ENCODE measurements at places on chromosomes 2 and 18. TPM values are rescaled to one million over a fixed set of nuclear protein-coding genes. Genes with fewer than 3 reads are reported as not detected.
A peak's percentile ranks its signal among the peaks of the same experiment; 100 is the strongest.

DNA sequence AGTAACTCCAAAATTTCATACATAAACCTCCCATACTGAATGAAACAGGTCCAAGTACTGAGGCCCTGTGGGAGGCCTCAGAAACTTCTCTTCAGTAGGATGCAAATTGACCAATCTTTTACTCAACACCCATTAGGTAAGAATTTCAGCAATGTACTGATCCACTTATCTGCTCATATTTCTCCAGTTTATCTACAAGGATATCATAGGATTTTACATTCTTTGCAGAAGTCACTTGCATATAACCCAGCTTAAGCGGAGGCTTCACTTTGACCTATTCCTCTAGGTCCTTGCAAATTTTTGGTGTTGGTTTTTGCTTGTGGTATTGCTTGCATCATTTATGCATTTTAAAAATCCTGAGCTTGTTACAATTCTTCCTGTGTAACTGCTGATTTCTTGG, 28.8 kb upstream of the SLC3A1 start:
- DNase-seq: peak; percentile 47

GRCh38 chr2:204177977-204178522, 241.5 kb downstream of the ICOS start:
- DNase-seq: no peak

DNA sequence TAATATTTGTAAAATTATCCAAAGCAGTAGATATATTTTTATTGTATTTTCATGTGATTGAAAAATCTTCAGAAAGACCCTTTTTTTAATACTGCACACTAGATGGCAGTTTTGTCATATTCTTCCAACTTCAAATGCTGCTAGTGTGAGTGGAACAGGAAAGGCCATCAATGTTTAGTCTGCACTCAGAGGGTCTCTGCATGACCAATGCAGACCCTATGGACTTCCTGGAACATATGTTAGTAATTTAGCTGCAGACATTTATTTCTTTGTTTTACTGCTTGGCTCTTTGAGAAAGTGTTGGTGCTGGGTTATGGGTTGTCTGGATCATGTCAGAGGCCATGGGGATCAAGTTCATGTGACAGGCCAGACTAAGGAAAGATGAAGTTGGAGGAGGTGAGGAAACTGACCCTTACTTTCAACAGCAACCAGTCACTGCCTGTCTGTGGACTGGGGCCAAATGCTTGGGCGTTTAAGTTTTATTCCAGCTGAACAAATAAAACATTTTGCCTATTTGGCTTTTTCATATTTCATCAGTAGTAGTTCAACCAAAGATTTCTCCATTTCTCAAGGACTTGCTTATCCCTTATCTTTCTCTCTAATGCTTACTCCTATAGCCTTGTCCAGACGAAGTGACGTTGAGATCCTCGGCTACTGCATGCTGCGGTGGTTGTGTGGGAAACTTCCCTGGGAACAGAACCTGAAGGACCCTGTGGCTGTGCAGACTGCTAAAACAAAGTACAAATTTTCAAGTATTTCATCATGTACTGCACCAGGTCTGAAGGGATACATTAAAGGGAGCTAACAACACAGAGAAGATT, 84.8 kb downstream of the VRK2 start:
- DNase-seq: peak; percentile 92

GRCh38 chr2:74659462-74659861, 5.4 kb downstream of the SEMA4F start:
- no peak for DNase-seq

DNA sequence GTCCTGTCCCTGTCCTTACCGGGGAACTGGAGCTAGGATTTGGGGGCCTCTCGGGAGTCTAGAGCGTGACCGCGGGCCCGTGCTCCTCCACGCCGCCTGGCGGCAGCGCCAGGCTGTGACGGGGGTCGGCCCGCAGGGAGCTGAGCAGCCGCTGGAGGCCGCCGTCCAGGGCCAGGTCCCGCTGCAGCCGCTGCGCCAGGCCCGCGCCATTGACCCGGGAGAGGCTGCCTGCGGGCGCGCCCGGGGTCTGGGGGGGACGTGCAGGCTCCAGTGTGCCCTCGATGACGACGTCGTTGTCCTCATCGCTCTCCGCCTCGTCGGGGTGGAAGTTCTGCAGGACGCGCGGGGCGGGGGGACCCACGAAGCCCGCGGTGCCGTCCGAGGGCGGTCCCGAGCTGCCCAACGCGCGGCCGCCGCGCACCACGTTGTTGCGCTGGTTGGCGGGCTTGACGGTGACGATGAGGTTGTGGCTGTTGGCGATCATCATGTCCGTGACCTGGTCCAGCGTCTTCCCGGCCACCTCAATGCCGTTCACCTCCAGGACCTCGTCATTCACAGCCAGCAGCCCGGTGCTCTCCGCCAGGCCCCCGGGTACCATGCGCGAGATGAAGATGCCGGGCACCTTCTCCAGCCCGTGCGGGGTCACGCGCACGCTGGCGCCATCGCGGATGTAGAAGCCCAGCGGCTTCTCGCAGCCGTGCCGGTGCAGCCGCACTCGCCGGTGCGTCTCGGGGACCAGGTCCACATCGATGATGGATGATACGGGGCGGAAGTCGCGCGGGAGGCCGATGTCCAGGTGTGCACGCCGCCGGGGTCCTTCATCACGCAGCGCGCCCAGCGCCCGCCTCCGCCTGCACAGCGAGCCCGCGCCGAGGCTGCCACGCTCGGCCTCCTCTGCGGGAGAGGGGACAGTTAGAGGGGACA, 50.9 kb downstream of the ADNP2 start:
- peak; percentile 39 for DNase-seq

- DNase-seq: no peak
Observed at GRCh38 chr2:218471982-218472381, 53.1 kb downstream of the VIL1 start.

DNA sequence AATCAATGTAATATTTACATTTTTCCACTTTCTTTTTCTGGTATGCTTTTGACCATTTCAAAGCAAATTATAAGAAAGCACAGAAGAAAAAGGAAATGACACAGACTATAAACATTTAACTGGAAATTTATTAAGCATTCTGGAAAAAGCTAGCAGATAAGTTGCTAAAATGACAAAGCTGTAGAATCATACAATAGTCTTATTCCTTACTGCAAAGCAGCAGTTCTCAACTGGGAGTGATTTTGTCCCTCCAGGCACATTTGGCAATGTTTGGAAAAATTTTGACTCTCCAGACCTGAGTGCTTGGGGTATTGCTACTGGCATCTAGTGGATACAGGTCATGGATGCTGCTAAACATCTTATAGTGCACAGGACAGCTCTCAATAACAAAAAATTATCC, 75.1 kb downstream of the MBD5 start:
- no peak for DNase-seq

GRCh38 chr18:22667156-22667555, 249.4 kb upstream of the CTAGE1 start:
- DNase-seq: peak; percentile 66

- peak; percentile 34 for DNase-seq
Observed at GRCh38 chr2:145350011-145350410, 830.1 kb upstream of the ZEB2 start.

GRCh38 chr2:196442211-196442610, 197.3 kb upstream of the CCDC150 start:
- peak; percentile 19 for DNase-seq

DNA sequence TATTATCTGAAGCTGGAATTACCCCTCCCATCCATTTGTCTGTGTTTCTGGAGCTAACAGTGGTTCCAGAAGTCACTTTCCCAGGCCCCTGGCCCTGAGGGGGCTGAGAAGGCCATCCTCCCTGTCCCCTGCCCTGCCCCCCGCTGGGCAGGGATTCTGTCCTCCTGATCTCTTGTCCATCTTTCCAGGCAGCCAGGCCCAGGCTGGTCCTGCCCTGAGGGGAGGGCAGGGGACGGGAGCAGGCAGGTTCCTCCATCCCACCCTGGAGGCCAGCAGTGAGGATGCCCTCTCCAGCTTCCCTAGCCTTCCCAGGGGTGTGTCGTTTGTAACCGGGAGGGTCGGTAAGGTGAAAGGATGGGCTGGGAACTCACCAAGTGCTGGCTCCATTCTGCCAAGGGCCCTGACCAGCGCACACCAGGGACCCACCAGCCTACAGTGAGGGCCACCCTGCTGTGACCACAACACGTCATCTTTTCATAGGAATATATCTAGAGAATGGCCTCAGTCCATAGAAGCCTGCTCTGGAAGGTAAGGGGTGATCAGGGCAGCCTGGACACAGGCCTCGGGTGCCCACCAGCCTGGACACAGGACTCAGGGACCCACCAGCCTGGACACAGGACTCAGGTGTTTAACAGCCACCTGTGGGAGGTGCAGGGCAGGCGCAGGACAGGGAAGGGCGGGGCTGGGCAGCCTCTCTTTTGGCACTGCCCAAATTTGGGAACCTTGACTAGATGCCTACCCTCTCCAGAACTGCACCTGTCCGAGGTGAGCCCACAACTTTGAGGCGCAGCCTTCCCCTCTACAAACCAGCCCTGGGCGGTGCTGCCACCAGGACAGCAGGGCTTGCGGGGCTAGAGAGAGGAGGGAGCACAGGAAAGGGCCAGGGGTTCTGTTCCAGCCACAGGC, 35.8 kb upstream of the GPC1 start:
- no peak for DNase-seq

DNA sequence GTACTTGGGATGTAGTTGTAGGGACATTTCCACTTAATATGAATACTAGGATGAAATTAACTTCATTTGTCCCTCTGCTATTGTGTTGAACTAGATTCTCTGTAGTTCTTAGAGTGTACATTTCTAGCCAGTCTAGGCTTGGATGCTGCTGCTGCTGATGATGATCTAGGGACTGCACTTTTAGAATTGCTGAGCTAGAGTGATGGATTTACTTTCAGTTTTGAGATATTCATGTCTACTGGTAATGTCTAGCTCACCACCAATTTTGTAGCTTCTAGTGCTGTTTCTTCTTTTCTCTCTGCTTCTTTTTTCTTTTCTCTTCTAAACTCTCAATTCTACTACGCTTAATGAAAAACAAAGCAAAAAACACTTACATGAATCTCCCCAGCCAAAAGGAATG, 49.4 kb downstream of the MRPS9 start:
- no peak for DNase-seq

LRRC30 gene
- total RNA-seq: 3.4 TPM

MROH2A gene
- total RNA-seq: not detected

HOXD8 gene
- total RNA-seq: 8.7 TPM

RANBP2 gene
- 91.7 TPM for total RNA-seq

CD207 gene
- 0.96 TPM for total RNA-seq

C2orf72 gene
- total RNA-seq: 0.48 TPM

SPHKAP gene
- 2.6 TPM for total RNA-seq

ALPG gene
- total RNA-seq: not detected

SERPINB10 gene
- total RNA-seq: 0.96 TPM

KDSR gene
- 32.5 TPM for total RNA-seq

SH3RF3 gene
- total RNA-seq: 7.5 TPM

COL5A2 gene
- 2,163 TPM for total RNA-seq

FSIP2 gene
- total RNA-seq: 46.2 TPM

Measured in umbilical cord (tissue), 2 donors.